ENCODE measurements at places on chromosomes 7 and 10. TPM values are rescaled to one million over a fixed set of nuclear protein-coding genes. Genes with fewer than 3 reads are reported as not detected.

GRCh38 chr10:38093816-38094157 is 350 bp upstream of the ZNF37A start:
- H3K27me3 ChIP-seq = no peaks in the 10 kb centered on the region
- peak; percentile 3 for DNase-seq
- H3K4me1 ChIP-seq = no peaks in the 10 kb centered on the region
- H3K4me3 ChIP-seq = peak overlapping the region; percentile 82
- peaks cover 11% of the 10 kb centered on the region for H3K36me3 ChIP-seq

DNA sequence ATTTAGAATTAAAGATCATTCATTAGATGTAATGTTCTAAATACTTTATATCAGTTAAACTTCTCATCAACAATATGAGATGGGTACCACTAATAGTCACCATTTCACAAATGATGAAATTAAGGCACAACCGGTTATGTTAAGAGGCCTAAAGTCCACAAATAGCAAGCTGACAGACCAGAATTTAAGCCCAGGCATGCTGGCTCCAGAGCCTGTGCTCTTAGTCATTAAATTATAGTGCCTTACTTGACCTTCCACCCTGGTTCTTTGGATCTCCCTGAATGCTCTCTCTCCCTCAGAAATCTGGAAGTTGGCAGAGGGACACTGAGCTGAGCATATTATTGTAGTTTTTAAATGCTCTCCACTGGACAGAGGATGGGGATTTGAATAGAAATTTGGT is 3.6 kb downstream of the LIPN start:
- no peak overlapping the region for H3K4me3 ChIP-seq
- no peak overlapping the region for H3K27ac ChIP-seq
- H3K36me3 ChIP-seq = no peaks in the 10 kb centered on the region
- H3K27me3 ChIP-seq = no peaks in the 10 kb centered on the region

DNA sequence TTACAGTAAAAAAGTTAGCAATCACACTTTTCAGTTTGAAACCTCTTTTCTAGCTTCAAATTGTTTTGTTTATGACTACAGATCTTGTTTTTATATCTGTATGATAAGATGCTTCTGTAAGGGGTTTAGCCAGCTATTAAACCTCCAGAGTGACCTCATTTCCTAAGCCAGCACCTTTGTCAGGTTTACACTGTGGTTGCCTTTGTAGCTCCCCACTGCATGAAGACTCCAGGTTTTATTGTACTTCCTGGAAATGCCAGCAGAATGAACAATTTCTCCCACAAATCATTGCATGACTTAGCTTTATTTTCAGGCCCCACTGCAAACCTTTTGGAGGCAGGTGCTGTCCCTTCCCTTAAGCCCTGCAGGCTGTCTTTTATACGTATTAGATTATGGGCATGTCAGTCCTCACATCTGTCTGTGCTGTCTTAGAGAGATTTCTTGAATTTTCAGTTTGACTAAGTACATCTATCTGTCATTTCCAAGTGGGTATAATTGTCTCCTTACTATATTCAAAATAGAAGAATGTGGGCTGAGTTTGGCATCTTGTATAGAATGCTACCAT is 8.2 kb upstream of the AGR3 start:
- no peaks in the 10 kb centered on the region for H3K27me3 ChIP-seq
- no peak for DNase-seq
- H3K27ac ChIP-seq = no peak overlapping the region
- no peak overlapping the region for H3K4me3 ChIP-seq
- no peaks in the 10 kb centered on the region for H3K36me3 ChIP-seq
- H3K4me1 ChIP-seq = no peaks in the 10 kb centered on the region

DNA sequence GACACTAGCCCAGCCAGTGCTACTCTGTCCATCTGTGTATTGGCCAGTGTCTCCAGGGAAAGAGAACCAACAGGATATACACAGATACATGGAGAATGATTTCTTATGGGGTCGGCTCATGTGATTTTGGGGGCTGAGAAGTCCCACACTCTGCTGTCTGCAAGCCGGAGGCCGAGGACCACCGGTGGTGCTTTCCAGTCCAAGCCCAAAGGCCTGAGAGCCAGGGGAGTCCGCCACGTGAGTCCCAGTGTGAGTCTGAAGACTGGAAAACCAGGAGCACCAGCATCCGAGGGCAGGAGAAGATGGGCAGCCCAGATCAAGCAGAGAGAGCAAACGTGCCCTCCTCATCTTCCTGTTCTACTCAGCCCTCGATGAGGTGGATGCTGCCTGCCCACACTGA is 71.5 kb downstream of the C10orf143 start:
- H3K4me3 ChIP-seq = no peak overlapping the region
- no peaks in the 10 kb centered on the region for H3K27me3 ChIP-seq
- no peaks in the 10 kb centered on the region for H3K4me1 ChIP-seq
- no peaks in the 10 kb centered on the region for H3K36me3 ChIP-seq

DNA sequence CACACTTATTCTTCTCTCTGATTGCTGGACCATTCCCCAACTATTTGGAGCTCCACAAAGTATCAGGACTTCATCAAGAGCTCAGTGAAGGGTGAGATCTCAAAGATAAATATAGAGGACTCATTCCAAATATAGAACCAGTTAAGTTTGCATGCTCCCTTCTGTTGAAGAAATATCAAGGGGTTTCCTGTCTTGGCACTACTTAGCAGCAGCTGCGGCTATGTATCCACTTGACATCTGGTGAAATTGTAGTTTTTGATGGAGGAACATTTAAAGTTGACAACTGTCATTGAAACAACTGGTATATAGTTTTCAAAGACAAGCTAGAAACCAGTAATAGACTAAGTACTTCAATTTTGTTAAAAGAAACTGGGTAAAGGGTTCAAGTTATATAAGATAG is 1.0 kb upstream of the SPAG6 start:
- H3K27ac ChIP-seq = no peak overlapping the region
- no peaks in the 10 kb centered on the region for H3K36me3 ChIP-seq
- no peak overlapping the region for H3K4me3 ChIP-seq
- H3K27me3 ChIP-seq = peaks cover 69% of the 10 kb centered on the region

DNA sequence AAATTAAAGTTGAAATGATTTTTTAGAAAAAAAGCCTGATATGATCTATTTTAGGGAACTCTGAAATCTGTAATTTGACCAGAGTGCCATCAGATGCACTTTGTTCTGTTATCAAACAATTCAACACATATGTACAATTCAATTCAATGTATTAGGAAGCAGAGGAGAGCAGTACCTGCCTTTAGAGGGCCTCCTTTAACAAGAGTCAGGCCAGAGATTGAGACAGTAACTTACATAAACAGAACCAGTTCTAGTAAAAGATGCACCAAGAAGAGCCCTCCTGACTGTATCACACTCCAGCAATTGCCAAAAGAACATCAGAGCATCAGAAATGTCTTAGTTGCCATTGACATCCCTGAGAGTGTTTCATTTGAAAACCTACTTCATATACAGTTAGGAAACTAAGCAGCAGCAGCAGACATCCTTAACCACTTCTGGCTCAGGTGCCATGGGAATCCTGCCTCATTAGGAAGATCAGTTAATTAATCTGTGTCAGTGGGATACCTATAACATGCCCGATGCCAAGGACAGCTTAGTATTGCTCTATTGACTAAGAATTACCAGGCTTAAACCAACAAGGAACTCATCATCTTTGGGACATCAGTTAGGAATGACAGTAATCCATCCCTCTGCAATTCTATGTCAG is 1222.6 kb upstream of the LRRN3 start:
- DNase-seq = no peak
- no peaks in the 10 kb centered on the region for H3K27me3 ChIP-seq
- no peaks in the 10 kb centered on the region for H3K36me3 ChIP-seq
- H3K27ac ChIP-seq = no peak overlapping the region
- no peaks in the 10 kb centered on the region for H3K4me1 ChIP-seq
- no peak overlapping the region for H3K4me3 ChIP-seq

- H3K36me3 ChIP-seq = no peaks in the 10 kb centered on the region
- no peak overlapping the region for H3K27ac ChIP-seq
- no peak overlapping the region for H3K4me3 ChIP-seq
- no peak for DNase-seq
- H3K27me3 ChIP-seq = no peaks in the 10 kb centered on the region
Observed at GRCh38 chr7:8597565-8597964, 164.2 kb downstream of the NXPH1 start.

DNA sequence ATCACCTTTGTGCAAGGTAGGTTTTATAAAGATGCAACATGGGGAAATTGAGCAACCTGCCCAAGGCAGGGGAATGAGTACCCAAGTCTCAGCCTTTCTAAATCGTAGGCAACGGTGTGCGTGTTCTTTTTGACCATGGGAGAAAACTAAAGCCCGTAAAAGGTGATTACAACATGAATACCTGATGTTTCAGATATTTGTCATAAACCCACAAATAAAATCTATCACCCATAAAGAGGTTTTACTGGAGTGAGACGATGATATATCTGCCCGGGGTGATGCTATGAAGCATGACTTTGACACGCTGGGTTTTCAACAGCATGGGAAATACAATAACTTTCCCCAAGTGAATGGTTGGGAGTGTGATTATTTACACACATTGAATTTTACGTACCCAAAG is 406.3 kb upstream of the KLF6 start:
- H3K27ac ChIP-seq = no peak overlapping the region
- H3K4me3 ChIP-seq = no peak overlapping the region
- H3K36me3 ChIP-seq = no peaks in the 10 kb centered on the region
- no peaks in the 10 kb centered on the region for H3K27me3 ChIP-seq
- no peaks in the 10 kb centered on the region for H3K4me1 ChIP-seq

DNA sequence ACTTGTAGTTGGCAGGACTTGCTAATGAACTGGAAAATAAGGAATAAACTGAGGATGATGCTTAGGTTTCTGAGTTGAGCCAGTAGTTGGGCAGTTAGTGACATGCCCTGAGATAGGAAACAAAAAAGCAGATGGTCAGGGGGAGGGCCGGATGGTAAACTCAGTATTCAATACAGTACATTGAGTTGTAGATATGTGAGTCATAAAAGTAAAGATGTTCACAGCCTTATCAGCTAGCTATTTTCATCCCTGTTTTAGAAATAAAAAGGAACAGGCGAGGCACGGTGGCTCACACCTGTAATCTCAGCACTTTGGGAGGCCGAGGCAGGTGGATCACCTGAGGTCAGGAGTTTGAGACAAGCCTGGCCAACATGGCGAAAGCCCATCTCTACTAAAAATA is 22.2 kb upstream of the NRBF2 start:
- DNase-seq = no peak
- H3K27ac ChIP-seq = no peak overlapping the region
- H3K4me3 ChIP-seq = no peak overlapping the region
- no peaks in the 10 kb centered on the region for H3K36me3 ChIP-seq
- H3K27me3 ChIP-seq = no peaks in the 10 kb centered on the region
- H3K4me1 ChIP-seq = peaks cover 10% of the 10 kb centered on the region

DNA sequence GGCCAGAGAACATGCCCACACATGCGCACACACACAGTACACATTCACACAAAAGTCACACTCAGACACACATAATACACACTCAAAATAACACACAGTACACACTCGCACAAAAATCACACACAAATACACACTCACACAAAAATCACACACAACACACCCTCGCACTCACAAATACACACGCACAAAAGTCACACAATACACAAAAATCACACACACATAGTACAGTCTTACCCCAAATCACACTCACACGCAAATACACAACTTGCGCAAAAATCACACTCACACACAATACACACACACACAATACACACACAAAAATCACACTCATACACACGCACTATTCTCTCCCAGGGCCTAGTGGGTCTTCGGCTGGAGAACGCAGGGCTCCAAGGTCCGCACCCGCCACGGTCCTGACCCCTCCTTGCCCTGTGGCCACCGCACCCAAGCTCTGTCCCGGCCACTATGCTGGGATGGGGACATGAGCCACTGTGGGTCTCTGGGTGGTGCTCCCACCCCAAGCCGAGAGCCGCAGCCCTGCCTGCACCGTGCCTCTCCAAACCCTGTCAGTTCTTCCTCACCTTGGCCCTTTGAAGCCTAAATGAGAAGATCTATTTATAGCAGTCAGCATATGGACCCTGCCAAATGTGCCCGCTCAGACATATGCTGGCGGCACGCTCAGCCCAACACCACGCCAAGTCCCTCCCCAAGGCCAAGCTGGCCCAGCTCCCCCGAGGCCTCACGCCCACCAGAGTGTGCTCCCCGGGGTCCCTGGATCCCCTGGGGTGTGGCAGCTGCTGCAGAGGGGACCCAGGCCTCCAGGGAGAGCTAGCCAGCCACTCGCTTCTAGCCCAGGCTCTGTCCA is 55.9 kb downstream of the ELFN1 start:
- no peak for DNase-seq
- no peak overlapping the region for H3K4me3 ChIP-seq
- no peaks in the 10 kb centered on the region for H3K27me3 ChIP-seq
- no peaks in the 10 kb centered on the region for H3K36me3 ChIP-seq
- no peak overlapping the region for H3K27ac ChIP-seq

DNA sequence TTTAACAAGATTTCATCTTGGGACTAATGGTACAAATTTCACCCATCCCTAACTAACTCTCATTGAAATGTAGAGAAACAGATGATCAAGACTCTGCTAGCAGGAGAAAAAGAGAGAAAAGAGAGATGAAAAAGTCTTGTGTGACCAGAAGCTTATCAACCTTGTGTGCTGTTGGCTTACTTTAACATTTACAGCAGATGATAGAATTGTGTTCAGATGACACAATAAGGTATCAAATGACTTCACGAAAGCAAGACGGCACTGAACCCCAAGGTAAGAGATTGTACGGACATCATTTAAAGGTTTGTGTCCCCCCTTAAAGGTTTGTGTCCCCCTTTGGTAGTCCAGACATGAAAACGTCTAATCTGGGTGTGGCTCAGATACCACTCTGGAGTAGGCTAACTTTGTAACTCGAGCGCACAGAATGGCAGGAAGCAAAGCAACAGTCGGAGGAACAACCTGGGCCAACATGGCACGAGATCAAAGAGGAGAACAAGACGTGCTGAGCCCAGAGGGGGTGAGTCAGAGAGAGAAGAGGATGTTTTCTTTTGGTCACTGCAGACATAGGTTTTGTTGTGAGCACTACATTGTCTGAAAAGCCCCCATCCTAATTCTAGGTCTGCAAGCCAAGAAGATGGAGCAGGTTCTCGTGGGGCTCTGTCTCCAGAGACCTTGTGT is 10.4 kb upstream of the LMBR1 start:
- peaks cover 8% of the 10 kb centered on the region for H3K4me1 ChIP-seq
- H3K27me3 ChIP-seq = no peaks in the 10 kb centered on the region
- no peaks in the 10 kb centered on the region for H3K36me3 ChIP-seq
- no peak overlapping the region for H3K4me3 ChIP-seq
- H3K27ac ChIP-seq = no peak overlapping the region
- peak; percentile 68 for DNase-seq

DNA sequence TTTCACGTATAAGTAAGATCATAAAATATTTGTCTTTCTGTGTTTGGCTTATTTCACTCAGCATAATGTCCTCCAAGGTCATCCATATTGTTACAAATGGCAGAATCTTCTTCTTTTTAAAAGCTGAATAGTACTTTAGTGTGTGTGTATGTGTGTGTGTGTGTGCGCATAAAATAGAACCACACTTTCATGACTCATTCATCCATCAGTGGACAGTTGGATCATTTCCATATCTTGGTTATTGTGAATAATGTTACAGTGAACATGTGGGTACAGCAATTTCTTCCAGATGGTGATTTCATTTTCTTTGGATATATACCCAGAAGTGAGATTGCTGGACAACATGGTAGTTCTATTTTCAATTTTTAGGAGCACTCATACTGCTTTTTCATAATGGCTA is 622.4 kb downstream of the NRG3 start:
- no peaks in the 10 kb centered on the region for H3K4me1 ChIP-seq
- no peaks in the 10 kb centered on the region for H3K27me3 ChIP-seq
- DNase-seq = peak; percentile 27
- no peak overlapping the region for H3K4me3 ChIP-seq

PLCE1 gene
- total RNA-seq = 0.84 TPM

CAMK1D gene
- 27.4 TPM for total RNA-seq

NPY4R gene
- total RNA-seq = 0.53 TPM

EVX1 gene
- not detected for total RNA-seq

NUTM2E gene
- 0.50 TPM for total RNA-seq

LBX1 gene
- total RNA-seq = not detected

CDNF gene
- total RNA-seq = 2.0 TPM
